ENCODE measurements at places on chromosomes 2 and 18.
A peak's percentile ranks its signal among the peaks of the same experiment; 100 is the strongest.

DNA sequence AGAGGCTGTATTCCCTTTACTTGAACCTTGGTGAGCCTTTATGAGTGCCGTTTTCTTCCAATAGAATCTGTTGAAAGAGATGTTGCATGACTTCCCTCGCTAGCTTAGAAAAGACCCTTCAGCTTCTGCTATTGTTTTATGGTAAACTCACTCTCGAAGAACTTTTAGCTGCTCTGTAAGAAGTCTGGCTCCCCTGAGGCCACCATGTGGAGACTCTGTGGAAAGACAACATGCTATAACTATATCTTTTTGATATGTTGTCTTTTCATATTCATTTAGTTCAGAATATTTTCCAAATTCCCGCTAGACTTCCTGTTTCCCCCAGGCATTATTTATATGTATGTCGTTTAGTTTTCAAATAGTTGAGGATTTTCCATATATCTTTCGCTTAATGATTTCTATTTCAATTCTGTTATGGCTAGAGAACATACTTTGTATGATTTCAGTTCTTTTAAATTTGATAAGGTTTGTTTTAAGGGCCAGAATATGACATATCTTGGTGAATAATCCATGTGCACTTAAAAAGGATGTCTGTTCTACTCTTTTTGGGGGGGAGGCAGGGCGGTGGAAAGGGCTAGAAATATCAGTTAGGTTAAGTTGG, 64.1 kb downstream of the PTPN4 start:
- peak; percentile 47 for DNase-seq

GRCh38 chr2:138502255-138503086, 901 bp downstream of the SPOPL start:
- DNase-seq: no peak

DNA sequence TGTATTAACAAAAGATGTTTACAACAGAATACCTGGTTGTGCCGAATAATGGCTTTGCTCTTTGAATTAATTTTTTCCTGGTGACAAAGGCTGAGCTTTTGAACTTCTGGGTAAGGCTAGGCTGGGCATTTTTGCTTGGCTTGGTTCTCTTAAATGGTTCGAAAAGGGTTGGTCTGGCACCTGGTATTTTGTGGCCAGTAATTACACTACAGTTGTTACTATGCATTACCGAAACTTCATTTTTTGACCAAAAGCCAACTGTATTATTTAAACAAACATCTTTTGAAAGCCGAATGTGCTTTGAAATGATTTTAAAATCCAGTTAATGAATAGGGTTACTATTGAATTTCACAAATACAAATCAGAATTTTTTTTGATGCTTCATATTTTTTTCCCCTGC, 19.4 kb upstream of the NFE2L2 start:
- DNase-seq: no peak

DNA sequence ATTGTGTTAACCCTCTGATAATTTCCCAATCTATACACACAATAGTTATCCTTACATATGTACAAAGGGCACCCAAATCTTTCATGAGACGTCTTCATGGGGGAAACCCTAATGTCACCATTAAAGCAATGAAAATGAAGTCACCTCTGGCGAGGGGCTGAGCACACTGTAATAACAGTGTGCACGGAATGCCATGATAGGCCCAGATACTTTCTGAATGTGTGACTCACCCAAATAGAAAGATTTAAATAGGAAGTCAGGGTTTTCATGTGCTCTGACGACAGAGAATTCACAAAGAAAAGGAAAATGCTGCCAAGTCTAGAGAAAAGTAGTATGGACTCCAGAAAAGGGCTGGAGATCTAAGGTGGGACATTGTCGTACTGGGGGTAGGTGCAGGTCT, 128.3 kb downstream of the SATB2 start:
- no peak for DNase-seq

DNA sequence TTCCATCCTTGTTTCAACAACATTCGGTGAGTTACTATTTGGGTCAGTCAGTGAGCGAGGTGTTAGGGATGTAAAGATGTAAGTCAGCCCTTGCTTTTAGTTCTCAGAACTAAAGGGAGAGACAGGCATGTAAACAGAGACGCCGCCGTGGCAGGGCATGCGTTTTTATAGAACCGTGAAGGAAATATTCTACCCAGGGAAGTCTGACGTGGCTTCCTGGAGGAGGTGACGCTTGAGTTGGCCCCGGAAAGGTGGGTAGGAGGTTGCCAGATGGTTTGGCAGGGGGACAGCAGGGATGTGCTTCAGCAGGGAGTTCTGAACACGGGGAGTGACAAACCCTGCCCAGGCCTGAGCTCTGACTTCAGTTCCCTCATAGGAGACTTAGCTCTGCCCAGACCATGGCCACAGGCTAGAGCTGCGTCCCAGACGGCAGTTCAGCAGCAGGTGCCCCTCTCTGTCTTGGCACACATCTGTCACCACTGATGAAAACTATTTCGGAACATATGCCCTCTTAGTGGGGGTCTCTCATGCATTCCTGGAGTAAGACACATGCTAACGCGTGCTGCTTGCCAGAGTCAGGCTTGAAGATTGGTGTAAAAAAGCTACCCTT, 23.4 kb upstream of the RPL31 start:
- no peak for DNase-seq

- DNase-seq: no peak
Measured at GRCh38 chr2:86492048-86492453, 50.9 kb downstream of the KDM3A start.

DNA sequence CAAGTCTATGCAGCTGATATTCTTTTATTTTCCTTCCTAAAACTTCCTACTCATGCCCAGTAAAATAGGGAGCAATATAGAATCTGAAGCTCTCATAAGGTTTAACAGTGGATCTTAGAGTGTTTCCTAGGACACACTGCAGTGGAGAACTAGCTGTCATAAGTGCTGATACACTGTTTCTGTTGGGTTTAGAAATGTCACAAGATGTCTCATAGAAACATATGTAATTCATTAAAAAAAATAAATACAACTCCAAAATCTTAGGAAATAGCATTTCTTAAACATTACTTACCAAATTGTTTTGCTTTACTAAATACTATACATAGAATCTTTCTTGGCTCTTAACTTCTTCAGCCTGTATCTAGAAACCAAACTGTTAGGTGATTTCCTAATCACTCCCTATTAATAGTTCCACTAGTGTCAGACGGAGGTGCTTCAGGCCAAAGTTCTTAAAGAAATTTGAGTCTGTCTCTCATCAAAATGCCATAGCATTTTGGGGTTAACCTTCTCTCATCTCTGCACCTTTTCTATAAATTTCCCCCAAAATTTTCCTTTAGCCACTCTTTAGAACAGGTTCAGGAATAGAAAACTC, 93.7 kb downstream of the CERKL start:
- DNase-seq: no peak

DNA sequence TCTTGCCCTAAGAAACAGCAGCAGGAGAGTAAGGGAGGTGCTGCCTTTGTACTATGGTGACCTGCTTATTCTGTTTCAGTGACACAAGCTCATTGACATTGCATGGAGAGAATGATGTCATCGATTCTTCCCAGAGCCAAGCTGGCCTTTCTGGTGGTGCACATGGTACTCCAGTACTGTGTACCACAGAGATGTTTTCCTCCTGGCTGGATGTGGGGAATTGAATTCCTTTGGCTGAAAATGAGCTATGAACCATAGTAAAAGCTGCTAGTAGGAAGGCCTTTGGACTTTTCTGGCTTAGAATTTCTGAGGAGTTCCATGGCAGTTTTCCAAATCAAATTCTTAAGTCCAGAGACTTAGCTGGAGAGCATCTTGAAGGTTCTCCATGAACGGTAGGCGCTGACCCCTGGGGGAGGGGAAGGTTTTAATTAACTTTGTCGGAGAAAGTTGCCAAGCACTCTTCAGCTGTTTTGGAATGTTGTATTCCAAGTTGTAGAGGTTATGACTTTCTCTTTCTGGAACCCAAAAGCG, 17.1 kb upstream of the B3GNT2 start:
- no peak for DNase-seq

GRCh38 chr2:157052685-157053224, 204.8 kb upstream of the GALNT5 start:
- no peak for DNase-seq
